ENCODE measurements at places on chromosomes 5 and 9.

- no peak for DNase-seq
These were observed 111.4 kb downstream of the FANCC start for GRCh38 chr9:95206143-95206542.

DNA sequence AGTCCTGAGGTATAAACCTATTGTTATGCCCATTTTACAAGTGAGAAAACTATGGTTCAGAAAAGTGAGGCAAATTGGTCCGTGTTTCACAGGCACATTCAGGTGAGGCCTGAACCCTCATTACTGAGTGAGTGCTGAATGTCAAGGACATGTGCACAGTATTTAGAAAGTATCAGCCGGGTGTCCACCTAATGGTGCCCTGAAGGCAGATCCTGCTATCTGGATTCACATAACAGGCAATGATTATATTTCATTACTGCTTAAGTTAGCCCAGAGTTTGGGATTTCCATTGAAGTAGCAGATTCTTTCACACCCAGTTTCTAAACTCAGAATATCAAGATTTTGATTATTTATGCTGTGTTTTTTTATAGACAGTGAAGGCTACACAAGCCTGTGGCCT, 142.7 kb downstream of the LHFPL2 start:
- DNase-seq = no peak

DNA sequence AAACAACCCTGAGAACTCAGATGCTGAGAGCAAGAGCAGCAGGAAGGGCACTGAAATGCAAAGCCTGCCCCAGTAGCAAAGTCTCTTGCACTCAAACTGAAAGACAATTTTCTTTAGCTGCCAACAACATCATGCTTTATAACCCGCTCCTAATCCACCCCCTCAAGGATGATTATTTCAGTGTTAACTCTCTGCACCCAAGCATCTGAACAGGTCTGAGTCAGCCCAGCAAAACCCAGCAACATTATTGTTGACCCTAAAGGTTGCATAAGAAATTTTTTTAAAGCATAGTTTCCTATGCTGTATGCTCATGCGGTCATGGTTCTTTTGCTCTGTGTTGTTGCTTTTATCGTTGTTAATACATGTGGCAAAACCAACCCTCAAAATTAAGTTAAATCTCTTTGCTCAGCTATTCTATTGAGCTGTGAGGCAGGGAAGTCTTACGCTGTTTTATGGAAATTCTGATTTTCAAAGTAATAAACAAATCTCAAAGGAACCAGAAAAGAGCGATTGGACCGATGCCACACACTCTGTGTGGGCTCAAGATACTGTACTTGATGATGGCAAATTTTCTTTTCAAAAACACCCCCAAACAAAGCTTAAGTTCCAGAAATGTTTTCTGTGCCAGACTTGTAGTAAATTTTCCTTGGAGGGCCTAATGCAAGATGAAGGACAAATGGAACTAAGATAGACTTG, 440.6 kb upstream of the MPDZ start:
- no peak for DNase-seq

GRCh38 chr9:37562826-37563225, 13.4 kb downstream of the FBXO10 start:
- DNase-seq = no peak

DNA sequence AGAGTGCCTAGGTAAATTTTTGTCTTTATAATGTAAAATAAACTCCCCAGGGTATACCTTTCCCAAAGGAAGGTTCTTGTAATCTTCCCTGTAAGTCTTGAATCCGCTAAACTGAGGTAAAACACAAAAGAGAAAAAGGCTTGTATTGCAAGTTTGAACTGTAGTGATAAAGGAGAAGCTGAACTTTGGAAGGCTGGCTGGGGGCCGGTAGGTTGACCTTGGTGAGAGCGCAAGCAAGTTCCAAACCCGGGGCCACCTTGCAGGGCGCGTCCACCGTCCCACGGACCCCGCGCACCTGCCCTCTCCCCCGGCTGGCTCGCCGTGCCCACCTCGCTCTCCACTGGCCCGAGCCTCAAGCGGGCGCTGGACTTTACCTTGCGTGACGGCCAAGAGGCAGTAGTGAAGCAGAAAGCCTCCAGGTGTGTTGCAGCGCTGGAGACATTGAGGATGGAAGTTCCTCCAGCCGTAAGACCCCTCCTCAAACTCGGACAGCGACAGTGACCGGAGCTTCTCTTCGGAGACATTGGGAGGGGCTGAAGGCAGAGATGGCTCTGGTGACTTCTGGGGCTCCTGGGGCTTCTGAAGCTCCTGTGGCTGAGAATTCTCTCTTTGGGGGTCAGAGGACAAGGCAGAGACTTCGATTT, 428 bp downstream of the SLCO4C1 start:
- DNase-seq = no peak

DNA sequence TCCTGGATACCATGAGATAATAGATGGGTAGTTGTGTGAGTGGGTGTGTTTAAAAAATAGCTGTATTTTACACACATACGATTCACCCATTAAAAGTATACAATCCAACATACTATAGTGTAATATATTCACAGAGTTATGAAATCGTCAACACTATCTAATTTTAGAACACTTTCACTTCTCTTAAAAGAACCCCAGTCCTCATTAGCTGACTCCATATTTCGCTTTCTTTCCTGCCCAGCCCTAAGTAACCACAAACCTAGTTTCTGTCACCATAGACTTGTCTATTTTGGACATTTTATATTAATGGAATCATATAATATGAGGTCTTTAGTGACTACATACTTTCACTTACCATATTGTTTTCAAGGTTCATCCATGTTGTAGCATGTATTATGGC, 63.8 kb upstream of the S1PR3 start:
- no peak for DNase-seq

DNA sequence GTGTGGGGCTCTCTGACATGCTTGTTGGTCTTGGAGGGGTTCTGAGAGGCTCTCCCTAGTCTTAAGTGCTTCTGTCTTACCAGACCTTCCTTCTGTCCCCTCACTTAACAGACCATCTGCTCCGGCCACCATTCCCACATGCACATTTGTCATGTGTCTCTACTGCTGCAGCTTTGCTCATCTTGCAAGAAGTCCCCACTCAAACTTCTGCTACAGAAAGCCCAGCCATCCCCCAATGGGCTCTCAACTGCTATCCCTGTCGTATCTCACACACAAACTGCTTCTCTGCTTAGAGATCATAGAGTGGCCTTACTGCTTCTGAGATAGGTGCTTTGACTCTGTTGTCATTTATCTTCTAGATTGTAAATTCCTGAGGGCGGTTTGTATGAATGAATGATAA, 69.4 kb downstream of the NUP214 start:
- DNase-seq = no peak

DNA sequence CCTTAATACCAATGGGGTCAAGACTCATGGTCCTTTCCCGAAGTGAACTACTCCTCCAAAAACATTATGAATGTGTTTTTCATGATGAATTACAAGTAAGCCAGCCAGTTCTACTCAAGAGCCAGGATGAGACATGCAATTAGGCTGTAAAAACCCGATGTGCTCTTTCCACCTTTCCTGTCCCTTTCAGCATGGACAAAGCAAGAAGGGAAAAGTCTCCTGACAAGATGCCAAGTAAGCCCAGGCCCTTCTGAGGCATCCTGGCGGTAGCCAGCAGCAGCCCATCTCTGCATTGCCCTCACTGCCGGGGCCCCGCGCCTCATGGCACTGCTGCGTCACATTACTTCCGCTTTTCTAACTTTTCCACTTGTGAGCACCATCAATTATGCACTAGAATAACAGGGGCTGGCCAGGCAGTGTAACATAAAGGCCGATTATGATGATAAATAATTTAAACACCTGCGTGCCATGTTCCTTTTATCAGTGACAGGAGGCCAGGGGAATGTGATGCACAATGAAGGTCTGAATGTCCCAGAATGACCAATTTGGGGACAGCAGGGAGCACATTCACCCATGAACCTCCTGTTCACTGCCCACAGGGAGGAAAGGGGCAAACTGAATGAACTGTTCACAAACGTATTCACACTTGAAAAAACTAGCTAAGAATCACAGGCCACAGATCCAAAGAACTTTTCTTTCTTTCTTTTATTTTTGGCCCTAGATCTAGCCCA, 37.4 kb downstream of the EFNA5 start:
- DNase-seq = no peak

GRCh38 chr9:76333388-76333787, 60.8 kb downstream of the RFK start:
- DNase-seq = no peak

GRCh38 chr5:174852143-174852542, 127.8 kb downstream of the MSX2 start:
- no peak for DNase-seq

DNA sequence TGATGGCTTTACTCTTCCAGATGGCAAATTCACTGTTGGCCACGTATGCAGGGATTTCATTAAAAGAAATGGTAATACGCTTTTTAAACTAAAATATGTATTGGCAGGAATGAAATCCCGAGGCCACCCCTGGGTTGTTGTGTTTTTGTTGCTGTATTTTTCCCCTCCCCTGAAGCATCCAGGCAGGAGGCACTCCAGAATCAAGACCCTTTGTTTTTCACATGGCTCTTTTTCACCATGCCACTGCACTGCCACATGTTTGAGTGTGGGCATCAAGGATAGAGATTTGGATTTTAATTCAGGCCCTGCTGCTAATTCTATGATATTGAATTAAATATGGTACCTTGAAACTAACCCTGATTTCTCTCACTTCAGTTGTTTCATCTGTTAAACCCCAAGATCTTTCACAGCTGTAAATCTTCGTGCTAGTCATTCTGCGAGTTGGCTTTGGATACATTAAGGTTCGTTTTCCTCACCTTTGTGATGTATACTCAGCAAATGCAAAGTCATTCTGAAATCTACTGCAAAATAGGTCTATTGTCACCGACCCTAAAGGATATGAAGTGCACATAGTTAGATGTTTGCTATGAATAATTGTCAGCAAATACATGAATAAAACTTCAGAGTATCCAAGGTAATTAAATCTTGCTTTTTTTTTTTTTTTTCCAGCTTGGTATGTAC, 533.4 kb downstream of the PTPRD start:
- DNase-seq = no peak

DNA sequence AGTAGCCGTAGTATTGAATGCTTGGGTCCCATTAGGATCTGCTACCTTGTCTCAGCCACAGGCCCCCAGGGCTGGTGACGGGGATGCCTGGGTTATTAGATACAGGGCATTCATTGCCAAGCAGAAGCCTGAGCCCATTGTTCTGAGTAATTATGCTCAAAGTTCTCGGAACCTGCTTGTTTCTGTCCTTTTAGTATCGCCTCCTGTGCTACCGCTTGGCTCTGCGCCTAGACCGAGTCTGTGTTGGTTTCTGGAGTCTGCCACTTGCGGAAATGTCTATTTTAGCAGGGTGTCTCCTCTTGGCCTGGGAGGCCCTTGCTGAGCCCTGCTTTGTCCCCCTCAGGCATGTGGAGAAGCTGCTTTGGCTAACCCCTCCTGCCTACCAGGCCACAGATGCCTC, 506.1 kb downstream of the BNC2 start:
- DNase-seq = no peak

DNA sequence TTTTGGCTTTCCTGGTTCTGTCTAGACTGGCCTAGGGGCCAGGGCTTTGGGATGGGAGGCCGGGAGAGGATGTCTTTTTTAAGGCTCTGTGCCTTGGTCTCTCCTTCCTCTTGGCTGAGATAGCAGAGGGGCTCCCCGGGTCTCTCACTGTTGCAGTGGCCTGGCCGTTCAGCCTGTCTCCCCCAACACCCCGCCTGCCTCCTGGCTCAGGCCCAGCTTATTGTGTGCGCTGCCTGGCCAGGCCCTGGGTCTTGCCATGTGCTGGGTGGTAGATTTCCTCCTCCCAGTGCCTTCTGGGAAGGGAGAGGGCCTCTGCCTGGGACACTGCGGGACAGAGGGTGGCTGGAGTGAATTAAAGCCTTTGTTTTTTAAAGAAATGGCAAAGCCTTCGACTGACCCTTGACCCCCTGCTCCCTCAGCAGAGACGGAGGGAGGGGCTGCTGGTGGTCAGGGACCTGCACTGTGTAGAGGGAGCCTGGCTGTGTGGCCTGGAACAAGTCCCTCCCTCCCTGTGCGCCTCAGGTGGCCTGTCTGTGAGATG, 11.1 kb downstream of the FPGS start:
- no peak for DNase-seq

DNA sequence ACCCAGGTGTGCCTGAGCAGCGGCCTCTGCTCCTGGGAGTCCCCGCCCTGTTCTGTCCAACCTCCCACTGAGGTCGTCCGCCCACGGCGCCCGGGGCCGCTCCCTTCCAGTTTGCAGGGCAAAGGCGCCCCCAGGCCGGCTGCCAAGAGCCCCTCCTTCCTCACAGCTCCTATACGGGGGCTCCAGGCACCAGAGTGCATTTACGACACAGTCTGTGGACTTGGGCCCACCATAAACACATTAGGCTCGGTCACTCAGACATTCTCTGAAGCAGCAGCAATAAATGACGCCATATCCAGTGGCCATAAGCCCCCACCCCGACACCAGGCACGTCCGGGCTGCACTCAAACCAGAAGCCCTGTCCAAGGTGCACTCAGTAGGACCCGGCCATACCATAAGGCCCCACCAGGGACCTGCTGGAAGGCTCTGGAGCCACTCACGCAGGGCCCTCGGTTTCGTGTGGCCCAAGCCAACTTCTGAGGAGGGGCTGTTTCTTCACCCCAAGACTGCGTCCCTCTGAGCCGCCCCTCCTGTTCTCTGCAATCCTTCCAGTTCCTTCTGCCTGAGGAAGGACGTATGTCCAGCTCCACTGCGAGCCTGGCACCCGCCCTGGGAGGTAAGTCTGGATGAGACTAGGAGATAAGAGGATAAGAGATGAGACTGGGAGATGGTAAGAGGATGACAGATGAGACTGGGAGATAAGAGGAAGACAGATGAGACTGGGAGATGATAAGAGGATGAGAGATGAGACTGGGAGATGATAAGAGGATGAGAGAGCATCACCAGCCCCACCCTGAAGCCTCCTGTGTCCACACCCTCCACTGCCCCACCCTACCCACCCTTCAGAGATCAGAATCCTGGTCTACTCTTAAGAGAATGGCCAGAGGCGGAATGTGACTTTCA, 26.7 kb downstream of the SLC6A18 start:
- no peak for DNase-seq

DNA sequence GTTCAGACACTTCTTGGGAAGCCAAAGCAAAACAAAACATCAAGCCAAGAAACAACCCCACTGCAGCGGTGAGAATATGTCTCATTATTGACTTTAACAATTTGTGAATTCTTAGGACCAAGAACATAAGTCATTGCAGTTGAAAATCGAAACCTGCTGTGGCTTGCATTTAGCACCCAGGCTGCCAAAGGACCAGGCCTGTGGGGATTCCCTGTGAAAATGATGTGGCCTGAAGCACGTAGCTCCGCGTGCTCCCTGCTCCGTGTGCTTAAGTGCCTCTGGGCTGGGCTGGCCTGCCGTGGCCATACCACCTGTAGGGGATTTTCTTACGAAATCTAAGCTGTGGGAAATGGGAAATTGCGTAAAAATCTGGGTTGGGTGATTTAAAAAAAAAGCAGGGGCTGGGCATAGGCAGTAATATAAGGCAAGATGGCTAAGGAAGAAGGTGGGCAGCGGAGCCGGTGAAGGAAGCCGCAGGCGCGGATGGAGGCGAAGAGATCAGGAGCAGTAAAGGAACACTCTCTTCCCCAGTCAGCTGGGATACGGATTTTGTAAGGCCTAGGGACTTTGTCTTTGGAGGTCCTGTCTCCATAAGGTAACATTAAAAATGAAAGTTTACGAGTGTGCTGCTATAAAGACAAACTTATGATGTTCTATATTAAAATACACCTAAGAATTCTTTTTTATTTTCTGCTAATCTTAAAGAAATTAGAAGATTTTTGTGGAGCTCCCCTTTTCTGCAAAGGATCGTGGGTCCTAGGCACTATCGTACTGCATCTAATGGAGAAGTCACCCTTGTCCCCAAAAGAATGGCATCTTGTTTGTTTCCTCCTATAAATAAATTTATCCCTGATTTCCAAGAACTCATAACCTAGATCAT, 189.6 kb upstream of the SEMA6A start:
- DNase-seq = no peak

GRCh38 chr5:129118405-129118804, 23.9 kb downstream of the ISOC1 start:
- DNase-seq = no peak

Data from hippocampal formation (tissue), 2 donors.